ENCODE measurements at places on chromosomes 5 and 9.
A peak's percentile ranks its signal among the peaks of the same experiment; 100 is the strongest.

DNA sequence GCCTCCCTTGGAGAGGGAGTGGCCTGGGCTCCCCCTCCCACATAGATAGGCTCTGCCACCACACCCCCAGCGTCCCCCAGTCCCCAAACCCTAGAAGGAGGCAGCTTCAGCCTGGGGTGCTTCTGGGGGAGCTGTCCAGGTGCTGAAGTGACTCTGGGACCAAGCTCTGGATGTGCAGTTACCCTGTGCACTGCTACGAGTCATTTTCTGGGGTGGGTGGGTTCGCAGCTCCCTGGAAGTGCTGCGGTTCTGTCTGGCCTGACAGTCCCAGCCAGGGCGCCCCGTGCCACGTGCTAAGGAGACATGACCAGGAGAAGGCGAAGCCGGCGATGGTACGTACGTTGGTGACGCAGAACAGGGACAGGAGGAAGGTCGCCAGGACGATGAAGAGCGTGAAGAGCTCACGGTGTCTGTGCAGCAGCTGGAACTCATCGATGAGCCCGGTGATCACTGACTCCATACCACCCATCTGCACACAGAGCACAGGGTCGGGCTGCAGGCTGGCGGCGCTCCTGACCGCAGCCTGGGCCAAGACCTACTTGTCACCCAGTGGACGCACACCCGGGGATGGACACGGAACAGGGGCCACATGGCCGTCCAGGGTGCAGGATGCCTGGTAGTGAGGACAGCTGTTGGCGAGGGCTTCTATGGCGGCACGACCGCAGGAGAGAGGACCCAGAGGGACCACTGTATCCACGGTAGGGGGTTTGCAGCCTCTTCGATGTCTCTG lies 35.7 kb downstream of the SLC6A3 start:
- DNase-seq: peak; percentile 51
- no peaks in the 10 kb centered on the region for H3K27me3 ChIP-seq
- no peak overlapping the region for H3K27ac ChIP-seq
- H3K4me3 ChIP-seq: no peak overlapping the region

GRCh38 chr9:73667749-73668148 lies 516.1 kb downstream of the ANXA1 start:
- H3K4me1 ChIP-seq: no peaks in the 10 kb centered on the region
- H3K4me3 ChIP-seq: no peak overlapping the region
- H3K27ac ChIP-seq: no peak overlapping the region

GRCh38 chr5:107296572-107296971 lies 374.2 kb downstream of the EFNA5 start:
- H3K27ac ChIP-seq: no peak overlapping the region
- no peak overlapping the region for H3K4me3 ChIP-seq
- H3K36me3 ChIP-seq: no peaks in the 10 kb centered on the region

GRCh38 chr5:100890461-100891008 lies 12.5 kb downstream of the ST8SIA4 start:
- H3K27ac ChIP-seq: peak overlapping the region; percentile 25
- H3K4me3 ChIP-seq: no peak overlapping the region
- no peak for DNase-seq
- no peaks in the 10 kb centered on the region for H3K4me1 ChIP-seq
- H3K36me3 ChIP-seq: no peaks in the 10 kb centered on the region

DNA sequence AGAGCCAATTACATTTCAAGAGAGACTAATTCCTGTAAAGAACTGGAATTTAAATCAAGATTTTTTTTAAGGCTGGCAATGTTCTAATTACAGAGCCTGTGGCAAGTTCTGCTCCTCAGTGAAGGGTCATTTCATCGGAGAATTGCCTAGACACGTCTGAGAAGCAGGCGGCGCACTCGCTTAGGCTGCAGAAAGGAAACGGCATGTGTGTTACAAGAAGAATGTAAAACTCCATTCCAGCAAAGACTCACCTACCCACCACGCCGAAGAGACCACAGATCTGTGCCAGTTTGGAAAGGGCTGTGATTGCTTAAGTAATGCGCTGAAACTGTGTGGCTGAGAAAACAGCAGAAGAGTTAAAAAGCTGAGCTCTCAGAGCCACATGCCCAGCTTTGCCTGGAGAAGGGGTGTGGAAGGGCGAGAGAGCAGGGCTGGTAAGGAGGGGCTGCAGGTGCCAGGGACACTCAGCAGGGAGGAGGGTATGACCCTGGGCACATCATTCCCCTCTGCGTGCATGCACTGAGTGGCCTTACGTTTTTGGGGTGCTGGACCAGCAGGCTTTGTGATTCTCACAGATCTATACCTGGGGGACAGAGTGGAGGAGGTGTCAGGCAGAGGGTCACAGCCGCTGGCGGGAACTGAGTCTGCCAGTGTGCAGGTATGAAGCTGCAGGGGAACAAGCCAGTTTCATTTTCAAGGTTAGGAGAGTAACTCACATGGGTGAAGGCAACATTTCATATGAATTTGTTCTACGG lies 17.8 kb upstream of the SLC25A51 start:
- no peaks in the 10 kb centered on the region for H3K27me3 ChIP-seq
- H3K4me3 ChIP-seq: no peak overlapping the region
- no peak overlapping the region for H3K27ac ChIP-seq
- H3K36me3 ChIP-seq: no peaks in the 10 kb centered on the region
- H3K4me1 ChIP-seq: peaks cover 11% of the 10 kb centered on the region
- no peak for DNase-seq

- peak; percentile 59 for DNase-seq
- peak overlapping the region; percentile 97 for H3K4me3 ChIP-seq
- no peaks in the 10 kb centered on the region for H3K36me3 ChIP-seq
These were observed 2.0 kb downstream of the SEMA6A start for GRCh38 chr5:116572350-116573278.

- H3K4me1 ChIP-seq: no peaks in the 10 kb centered on the region
- no peaks in the 10 kb centered on the region for H3K36me3 ChIP-seq
- no peaks in the 10 kb centered on the region for H3K27me3 ChIP-seq
- no peak overlapping the region for H3K27ac ChIP-seq
These were observed 42.1 kb downstream of the OTULIN start for GRCh38 chr5:14706615-14707021.

DNA sequence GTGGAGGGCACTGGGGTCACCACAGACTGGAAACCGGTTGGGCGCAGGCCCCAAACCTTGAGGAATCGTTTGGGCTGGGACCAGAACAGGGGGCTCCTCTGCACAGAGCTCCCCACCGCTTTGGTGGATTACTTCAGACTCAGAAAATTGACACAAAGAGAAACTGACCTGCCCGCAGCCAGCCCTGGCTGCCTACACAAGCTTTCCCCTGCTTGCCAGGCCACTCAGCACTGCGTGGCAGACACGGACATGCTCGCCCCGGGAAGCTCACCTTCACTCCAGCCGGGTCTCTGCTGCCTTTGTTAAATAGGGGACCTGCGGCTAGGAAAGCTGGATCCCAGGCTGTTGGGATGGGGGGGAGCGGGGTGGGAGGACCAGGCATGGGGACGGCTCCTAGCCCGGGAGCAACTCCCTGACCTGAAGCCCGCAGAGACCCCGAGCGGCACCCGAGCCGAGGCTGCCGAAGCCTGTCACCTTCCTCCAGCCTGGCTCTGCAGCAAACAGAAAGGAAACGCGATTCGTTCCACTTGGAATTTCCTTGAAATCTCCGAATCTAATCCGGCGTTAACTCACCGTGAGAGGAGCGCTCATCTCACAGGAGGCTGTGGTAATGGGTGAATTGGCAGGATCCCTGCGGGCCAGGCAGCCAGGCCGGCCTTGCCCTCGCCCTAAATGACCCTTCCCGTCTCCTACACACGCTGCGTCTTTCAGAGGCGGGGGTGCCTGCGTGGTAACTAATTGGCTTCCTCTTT lies 8.8 kb downstream of the PAX5 start:
- peaks cover 13% of the 10 kb centered on the region for H3K4me1 ChIP-seq
- DNase-seq: no peak
- H3K36me3 ChIP-seq: no peaks in the 10 kb centered on the region
- H3K27ac ChIP-seq: no peak overlapping the region
- peaks cover 97% of the 10 kb centered on the region for H3K27me3 ChIP-seq

DNA sequence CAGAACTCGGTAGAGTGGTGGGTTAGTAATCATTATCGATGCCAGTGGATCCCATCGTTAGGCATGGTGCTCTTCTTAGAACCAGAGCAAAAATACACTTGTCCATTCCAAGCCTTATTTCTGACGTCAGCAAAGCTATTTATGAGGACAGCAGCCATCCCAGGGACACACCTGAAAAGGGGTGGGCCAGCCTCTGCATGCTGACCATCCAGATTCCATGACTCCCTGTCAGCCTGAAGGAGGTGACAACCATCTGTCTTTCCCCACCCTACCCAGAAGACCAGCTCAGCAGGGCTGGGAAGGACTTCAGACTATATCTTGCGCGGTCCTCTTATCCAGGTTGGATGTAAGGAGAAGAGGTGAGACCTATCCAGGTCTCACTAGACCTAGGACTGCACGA lies 5.7 kb upstream of the NIPAL4 start:
- H3K27me3 ChIP-seq: peaks cover 9% of the 10 kb centered on the region
- no peaks in the 10 kb centered on the region for H3K36me3 ChIP-seq
- no peak overlapping the region for H3K27ac ChIP-seq
- DNase-seq: no peak

DNA sequence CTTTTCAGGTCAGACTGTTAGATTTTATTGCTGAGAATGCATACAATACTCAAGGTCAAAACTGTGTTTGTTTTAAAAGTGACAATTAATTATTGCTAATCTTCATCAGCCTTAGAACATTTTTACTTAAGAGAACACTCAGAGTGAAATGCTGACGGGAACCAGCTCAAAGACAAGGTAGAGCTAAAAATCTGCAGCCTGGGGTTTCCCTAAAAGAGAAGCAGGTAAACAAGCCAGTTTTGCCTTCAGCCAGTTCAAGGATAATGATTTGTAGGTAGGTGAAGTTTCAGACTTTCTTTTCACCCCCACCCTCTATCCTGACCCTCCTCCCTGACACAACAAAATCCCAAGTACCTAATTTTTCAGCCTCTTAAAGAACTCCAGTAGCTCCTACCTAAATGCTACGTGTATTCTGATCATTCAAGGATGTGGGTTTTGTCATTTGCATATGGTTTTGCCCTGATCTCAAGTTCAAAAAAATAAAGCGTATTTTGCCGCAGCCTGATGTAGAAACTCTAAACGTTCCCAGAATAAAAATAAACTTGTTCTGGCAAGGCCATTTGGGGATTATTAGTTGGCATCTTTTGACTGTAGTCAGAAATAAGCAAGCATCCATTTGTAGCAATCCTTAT lies 407.2 kb downstream of the EFNA5 start:
- DNase-seq: no peak
- no peaks in the 10 kb centered on the region for H3K36me3 ChIP-seq
- H3K4me1 ChIP-seq: no peaks in the 10 kb centered on the region
- H3K27ac ChIP-seq: no peak overlapping the region

DNA sequence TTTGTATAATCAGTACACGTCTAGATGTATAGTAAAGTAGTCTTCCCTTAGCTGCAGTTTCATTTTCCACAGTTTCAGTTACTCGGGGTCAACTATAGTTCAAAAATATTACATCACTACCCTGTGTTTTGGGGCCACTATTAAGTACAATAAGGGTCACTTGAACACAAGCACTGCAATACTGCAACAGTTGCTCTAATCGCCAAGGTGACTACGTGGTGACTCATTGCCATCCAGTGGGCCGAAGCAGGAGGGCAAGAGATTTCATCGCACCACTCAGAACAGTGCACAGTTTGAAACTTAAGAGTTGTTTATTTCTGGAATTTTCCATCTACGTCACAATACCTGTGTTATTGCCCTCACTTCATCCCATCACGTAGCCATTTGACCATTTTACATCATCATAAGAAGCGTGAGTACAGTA lies at the start of gene ARL14EPL:
Gene ARL14EPL, plus strand, starts transcription at position 379 of the 424 bp plus-strand sequence. CDS start 18,994 bp downstream, outside the sequence.
- H3K27me3 ChIP-seq: no peaks in the 10 kb centered on the region
- no peak within 1 kb of the TSS for H3K4me3 ChIP-seq
- DNase-seq: peak; percentile 64
- no peak within 1 kb of the TSS for H3K27ac ChIP-seq
- no peaks in the 10 kb centered on the region for H3K36me3 ChIP-seq
- peaks cover 5% of the 10 kb centered on the region for H3K4me1 ChIP-seq

DNA sequence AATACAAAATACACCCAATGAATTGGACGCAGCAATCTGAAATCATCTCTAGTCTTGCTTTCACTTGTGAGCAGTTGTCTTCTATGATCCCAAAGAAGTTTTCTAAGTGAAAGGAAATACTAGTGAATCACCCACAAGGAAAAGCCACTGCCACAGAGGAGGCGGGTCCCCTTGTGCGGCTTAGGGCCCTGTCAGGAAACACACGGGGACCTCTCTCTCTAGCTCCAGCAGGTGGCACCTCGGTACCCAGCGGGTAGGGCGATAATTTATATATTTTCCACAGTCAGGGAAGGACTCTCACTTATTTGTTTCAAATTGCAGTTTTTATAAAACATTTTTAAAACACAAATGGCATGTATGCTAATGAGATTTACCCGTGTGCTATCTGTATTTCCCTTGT lies 417.1 kb downstream of the KDM4C start:
- H3K4me1 ChIP-seq: peaks cover 8% of the 10 kb centered on the region
- H3K27me3 ChIP-seq: no peaks in the 10 kb centered on the region
- H3K36me3 ChIP-seq: no peaks in the 10 kb centered on the region
- no peak overlapping the region for H3K27ac ChIP-seq
- no peak for DNase-seq

- no peak for DNase-seq
- H3K27me3 ChIP-seq: no peaks in the 10 kb centered on the region
- no peaks in the 10 kb centered on the region for H3K36me3 ChIP-seq
- H3K4me1 ChIP-seq: peaks cover 7% of the 10 kb centered on the region
- no peak overlapping the region for H3K27ac ChIP-seq
These were observed 45.8 kb downstream of the KIAA1958 start for GRCh38 chr9:112532427-112532826.

DNA sequence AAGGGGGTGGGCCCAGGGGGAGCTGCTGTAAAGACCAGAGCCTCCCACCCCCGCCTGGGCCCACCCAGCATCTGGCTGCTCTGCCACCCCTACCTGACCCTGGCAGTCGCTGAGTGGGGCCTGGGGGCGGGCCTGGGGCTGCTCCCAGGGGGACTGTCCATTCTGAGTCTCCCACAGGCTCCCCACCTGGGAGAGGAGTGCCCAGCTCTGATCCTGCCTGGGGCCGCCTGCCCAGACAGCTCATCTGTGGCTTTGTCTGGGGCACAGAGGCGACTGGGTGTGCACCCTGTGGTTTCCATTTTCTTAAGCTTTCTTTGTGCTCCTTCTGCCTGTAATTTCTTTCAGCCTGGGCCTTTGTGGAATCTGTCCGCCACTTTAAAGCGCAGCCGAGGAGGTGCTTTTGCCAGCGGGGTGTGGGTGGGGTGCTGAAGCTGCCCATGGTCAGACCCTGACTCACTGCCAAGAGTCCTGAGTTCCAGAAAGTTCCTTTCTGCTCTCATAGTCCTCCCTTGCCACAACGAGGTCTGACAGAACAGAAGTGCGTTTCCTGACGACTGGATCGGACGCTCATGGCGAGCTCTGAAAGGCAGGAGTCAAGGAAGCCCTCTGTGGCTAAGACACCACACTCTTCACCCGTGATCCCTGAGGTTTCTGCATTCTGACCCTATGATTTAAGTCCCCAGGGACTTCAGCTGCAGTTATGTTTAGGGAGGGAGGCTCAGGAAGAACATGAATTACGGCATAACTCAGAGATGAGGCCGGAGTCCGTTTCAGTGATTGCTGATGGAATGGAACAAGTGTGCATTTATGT lies 225.0 kb downstream of the FANCC start:
- H3K36me3 ChIP-seq: no peaks in the 10 kb centered on the region
- no peak overlapping the region for H3K4me3 ChIP-seq
- DNase-seq: no peak
- no peaks in the 10 kb centered on the region for H3K27me3 ChIP-seq
- peaks cover 39% of the 10 kb centered on the region for H3K4me1 ChIP-seq

Measured in hepatocyte (in vitro differentiated cells).